ENCODE measurements at places on chromosomes 7 and 10.

DNA sequence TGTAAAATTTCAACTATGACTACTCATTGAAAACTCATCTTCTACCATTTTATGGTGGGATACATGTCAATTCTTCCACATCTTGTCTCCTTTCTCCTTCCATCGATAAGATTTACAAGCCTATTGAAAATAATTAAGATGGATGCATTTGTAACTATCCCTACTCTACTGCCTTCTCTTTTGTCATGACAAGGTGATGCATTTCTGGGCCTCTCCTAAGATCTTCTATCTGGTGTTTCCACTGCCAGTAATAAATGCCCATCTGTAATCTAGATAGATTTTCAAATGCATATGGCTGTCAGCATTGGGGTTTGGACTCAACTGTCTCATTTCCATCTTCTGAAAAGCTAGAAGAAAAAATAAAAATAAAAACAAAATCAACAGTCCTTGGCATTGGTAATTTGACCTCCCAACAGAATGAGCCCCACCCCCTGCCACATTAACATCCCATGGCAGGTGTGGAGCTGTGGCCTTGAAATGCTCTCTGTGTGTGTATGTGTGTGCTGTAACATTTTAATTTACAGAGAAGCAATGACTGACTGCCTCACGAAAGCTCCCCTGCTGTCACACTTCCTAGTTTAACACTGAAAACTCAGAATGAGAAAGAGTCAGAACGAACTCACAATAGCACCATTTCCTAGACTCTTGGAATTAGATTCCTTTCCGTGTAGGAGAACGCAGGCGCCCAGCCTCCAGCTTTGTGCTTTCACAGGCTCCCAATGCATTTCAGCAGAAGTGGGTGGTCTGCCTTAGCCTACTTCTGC lies 74.2 kb downstream of the RHOBTB1 start:
- DNase-seq, result no peak

DNA sequence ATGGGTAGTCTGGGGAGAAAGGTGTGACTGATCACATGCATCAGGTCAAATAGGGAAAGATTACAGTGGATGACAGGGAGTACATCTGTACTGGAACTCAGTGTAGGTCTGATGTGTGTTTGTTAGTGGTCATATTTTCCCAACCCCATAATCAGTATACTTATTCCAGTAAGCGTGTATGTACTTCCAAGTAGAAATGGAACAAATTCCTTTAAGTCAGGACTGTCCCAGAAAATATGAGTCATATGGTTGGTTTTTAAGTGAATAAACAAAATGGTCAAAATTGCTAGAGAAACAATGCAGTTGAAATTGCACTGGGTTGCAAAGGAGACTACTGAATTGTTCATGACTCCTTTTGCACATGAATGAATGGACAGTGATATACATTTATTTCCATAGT lies 118.8 kb upstream of the MYO3A start:
- DNase-seq, result no peak

GRCh38 chr10:43885252-43885651 lies 236.6 kb upstream of the ZNF32 start:
- no peak for DNase-seq

DNA sequence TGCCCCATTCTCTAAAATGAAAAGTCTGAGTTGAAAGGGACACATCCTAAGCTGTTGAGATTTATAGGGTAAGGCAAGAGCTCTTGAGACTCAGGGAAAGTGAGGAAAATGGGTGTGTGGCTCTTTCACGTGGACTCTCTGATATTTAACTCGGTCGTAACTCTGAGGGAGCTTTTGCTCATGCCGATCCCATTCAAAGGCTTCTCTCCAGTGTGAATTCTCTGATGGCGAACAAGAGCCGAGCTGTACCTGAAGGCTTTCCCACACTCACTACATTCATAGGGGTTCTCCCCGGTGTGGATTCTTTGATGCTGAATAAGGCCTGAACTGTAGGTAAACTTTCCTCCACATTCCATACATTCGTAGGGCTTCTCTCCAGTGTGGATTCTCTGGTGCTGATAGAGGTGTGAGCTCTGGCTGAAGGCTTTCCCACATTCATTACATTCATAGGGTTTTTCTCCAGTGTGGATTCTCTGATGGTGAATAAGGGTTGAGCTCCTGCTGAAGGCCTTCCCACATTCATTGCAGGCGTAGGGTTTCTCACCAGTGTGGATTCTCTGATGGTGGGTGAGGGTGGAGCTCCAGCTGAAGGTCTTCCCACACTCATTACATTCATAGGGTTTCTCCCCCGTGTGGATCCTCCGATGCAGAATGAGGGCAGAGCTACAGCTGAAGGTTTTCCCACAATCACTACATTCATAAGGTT lies 10.4 kb downstream of the ZNF3 start:
- no peak for DNase-seq

- peak; percentile 27 for DNase-seq
Measured at GRCh38 chr10:113746217-113746957, 5.1 kb upstream of the PLEKHS1 start.

DNA sequence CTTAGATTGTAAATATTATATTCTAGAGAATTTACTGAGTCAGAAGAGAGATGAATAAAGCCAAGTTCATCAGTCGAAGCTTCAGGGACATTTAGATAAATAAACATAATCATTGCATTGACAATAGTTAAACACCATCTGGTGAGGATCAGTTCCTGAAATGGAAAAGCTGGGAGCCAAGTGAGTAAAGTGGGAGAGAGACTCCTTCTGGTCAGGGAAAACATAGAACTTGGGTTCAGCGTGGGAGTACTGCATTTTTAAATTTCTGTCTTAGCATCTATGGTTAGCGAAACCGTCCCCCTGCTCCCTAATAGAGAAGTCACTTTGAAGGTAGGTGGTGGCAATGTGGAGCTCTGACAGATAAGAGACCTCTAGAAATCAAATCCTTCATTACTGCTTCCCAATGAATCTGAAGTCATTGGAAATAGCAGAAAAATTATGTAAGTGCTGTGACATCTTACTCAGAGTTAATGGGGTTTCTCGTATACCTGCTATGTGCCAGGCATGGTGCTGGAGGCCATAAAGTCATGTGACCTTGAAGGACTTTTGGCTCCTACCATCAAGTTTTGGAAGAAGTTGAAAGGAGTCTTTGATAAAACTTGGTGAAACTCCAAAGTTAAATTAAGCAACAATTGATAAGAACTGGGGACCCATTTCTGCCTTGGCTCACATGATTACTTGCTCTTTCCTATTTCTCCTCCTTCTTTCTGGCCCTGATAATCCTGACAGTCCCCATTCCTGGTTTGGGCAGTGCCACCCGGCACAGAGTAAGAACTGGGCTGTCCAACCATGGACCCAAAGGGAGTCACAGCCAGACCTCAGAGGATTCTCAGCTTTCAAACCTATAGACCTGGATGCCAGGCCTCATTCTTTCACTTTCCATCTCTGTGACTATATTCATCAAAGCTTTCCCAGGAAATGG lies 211.2 kb downstream of the C7orf25 start:
- no peak for DNase-seq

DNA sequence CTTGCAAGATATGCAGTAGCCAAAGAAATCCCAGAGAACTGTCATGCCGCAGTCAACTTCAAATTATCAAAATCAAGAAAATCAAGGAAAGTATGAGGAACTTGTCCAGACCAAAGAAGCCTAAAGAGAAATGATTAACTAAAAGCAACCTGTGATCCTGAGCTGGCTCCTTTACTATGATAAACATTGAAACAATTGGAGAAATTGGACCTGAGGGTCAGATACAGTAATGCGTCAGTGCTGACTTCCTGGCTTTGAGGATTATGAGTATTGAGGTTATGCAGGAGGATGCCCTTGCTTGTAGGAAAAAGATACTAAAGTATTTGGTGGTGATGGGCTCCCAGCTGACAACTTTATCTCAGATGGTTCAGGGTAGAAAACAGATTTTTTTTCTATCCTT lies 324.7 kb upstream of the AKR1E2 start:
- peak; percentile 14 for DNase-seq

DNA sequence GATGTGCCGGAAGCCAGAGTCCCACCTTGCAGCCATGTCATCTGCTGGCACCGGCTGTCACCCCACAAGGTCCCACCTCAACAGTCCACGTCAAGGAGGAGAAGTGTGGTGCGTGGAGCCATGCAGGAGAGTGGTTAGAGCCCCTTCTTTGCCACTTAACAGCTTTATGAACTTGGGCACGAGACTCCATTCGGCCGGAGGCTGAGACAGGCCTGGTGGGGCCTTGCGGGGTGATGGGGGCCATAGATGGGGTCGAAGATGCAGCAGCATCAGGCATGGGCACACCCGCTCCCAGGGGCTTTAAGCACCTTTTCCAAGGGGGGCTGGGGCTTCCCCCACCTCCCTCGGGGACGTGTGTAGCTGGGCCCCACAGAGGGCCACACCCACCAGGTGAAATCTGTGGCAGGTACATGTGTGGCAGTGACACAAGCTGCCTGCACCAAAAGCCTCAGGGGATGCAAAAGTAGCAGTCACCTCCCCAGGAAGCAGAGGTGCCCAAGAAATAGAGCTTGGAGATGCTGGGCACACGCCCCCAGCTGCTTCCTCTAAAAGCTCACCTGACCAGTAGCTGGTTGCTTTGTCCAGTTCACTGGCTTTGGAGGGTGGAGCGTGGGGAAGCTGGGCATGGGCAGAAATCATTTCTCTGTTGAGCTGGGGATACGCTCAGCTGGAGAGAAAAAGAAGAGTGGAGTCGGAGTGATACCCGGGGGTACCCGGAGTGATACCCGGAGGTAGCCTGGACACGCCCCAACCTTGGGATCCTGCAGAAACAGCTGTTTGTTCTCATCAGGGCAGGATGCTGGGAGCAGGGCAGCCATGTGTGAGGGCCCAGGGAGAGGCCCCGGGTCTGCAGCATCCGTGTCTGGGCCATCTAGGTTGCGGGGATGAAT lies 199.8 kb downstream of the EBF3 start:
- DNase-seq, result no peak

GRCh38 chr10:89001729-89002072 lies 11.1 kb downstream of the FAS start:
- peak; percentile 14 for DNase-seq

- DNase-seq, result no peak
Measured at GRCh38 chr10:130226012-130226411, 89.8 kb downstream of the GLRX3 start.

- DNase-seq, result no peak
Measured at GRCh38 chr7:154475864-154476263, 423.7 kb downstream of the DPP6 start.

GRCh38 chr10:69269761-69270160 lies 8.5 kb upstream of the HK1 start:
- no peak for DNase-seq

- DNase-seq, result no peak
Measured at GRCh38 chr10:101405001-101405400, 51.0 kb downstream of the BTRC start.

DNA sequence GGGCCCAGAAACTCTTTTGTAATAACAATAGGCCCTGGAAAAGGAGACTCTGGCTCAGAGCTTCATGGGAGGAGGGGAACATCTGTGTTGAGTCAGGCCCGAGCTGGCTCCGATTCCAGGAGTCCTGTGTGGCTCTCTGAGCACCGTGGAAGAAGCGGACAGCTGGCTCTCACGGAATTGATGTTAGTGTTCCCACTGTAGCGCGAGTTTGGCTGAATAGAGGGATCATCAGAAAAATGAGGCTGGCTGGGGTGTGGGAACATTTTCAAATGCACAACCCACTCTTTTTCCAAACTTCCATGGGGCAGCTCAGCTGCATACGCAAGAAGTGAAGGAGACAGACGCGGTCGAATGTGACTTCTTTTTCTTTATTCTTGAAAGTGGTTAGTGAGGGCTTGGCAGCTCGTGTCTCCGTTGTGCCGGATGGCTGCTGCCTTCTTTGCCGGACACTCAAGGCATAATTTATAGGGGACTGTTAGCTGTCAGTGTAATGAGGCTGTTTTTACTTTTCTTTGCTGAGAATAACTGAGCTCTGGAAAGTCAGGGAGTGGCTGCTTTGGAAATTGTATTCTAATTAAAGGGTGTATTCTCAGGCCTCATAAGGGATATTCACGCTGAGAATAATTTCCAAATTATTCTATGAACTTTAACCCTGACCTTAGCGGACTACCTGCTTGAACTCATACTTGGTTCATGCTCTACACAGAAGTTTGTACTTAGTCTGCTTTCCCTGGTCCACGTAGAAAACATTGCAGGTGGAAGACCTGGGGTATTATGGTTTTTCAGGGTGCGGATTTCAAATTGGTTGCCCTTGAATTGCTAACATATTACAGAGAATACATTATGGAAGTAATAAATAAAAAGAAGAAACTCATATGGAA lies 23.1 kb downstream of the MDFIC start:
- peak; percentile 90 for DNase-seq

- DNase-seq, result peak; percentile 53
Measured at GRCh38 chr7:106056513-106057203, 55.5 kb downstream of the SYPL1 start.

DNA sequence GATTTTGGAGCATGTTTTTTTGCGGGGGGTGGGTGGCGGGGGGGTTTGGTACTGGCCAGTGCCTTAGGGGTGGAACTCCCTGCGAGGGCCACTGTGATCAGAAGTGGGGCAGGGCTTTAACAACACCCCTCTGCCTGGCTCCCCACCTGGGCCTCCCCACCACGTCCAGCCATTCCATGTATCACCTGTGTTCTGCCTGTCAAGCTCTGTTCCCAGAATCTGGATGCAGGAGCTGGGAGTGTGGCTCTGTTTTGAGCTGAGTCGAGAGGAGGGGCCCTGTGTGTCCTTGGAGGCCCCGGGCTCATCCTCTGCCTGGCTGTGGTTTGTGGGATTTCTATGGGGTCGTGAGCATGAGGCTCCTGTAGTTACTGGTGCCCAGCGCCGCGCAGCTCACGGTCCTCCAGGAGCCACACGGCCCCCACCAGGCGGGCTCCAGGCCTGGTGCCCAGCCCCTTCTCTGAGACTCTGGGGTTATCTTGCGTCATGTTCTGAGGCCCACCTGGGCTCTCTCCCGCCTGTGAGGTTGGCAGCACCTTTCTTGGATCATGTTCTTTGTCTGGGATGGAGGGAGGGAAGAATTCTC lies 29.6 kb downstream of the PFKFB3 start:
- DNase-seq, result no peak

DNA sequence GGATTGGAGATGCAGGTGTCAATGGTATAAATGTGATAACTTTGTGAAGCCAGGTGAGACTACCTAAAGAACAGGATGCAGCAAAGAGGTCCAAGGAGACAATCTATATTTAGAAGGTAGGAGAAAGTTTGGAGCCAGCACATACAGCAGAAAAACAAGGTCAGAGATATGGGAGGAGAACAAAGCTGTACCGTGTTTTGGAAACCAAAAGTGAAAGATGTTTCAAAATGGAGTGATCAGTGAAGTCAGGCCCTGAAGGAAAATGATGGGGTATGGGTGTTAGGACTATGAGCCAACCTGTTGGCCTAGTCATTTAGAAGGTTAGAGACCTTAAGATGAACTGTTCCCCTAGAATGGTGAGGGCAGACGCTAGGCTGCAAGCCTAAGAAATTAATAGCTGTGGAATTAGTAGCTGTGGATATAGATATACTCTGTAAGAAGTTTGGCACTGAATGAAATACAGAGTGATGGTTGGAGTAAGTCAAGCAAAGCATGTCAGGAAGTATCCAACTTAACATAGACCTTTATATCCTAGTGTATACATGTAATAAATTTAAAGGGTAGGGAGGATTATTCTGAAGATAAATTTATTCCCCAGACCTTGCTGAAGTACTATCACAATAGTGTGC lies 149.8 kb upstream of the WNT16 start:
- DNase-seq, result no peak
